ENCODE measurements at places on chromosomes 11 and 22.

- DNase-seq = no peak
Measured at GRCh38 chr11:68271023-68271780, 571 bp downstream of the C11orf24 start.

GRCh38 chr11:109039611-109040010, 374.7 kb downstream of the DDX10 start:
- no peak for DNase-seq

DNA sequence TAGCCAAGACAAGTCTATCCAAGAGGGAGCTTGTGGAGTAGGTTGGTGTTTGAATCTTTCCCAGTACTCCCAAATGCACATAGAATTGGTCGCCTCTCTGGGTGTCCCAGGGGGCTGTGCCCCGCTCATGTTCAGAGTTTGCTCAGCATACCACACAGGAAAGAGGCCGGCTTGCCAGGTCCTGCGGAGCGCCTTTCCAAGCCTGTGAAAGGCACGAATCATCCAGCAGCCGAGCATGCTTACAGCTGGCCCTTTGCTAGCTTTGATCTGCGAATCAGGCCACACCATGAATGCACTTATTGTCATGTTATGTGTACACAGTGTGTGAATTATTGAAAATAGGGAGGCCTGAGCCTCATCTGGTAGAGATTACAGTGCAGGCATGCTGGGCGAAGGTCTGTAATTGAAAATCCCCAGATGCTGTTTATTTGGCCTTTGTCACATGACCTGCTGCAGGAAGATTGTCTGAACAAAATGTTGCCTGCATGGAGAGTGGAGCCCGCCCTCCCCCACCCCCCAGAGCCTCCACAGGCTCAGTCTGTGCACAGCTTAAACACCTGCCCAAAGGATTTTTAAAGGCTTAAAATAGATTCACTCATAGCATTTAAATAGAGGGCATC, 163.3 kb upstream of the RASSF10 start:
- DNase-seq = no peak

GRCh38 chr22:32501836-32502752, 27.5 kb downstream of the FBXO7 start:
- DNase-seq = no peak

DNA sequence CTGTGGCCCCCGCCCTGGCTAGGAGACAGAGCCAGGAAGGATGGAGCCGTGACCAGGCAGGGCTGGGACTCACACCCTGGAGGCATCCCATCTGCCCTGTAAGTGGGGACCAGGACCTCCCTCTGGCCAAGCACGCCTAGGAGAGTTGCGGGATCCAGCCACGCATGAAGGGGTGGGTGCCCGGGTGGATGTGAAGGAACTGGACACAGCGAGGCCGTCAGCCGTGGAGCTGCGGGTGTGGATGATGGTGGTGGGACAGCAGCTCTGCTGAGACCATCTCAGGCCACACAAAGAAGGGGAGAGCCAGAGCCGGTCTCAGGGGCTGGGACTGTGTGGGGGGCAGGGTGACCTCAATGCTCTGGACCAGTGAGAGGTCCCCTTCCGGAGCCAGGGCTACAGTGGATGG, 746.4 kb downstream of the BRD1 start:
- DNase-seq = peak; percentile 63

GRCh38 chr11:27398400-27398770, 35.4 kb upstream of the CCDC34 start:
- DNase-seq = no peak

All from upper lobe of right lung (tissue), 1 donor.